RCC 7860 (cell line): ENCODE measurements at places on chromosomes 5 and 9.

DNA sequence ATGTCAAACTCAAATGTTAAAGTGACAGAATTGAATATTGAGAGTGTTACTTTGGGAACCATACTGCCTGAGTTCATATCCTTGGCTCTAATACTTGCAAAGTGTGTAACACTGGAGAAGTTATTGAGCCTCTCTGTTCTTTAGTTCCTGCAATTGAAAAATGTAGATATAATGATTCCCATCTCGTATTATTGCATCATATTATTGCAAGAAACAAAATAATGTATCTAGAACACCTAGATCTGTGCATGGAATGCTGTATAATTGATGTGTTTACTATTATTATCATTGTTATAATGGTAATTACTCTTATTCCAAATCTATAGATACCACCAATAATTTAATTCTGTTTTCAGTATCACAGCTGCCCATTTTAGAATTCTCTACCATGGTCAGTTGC, 310.3 kb downstream of the GABRG2 start:
- DNase-seq: no peak

DNA sequence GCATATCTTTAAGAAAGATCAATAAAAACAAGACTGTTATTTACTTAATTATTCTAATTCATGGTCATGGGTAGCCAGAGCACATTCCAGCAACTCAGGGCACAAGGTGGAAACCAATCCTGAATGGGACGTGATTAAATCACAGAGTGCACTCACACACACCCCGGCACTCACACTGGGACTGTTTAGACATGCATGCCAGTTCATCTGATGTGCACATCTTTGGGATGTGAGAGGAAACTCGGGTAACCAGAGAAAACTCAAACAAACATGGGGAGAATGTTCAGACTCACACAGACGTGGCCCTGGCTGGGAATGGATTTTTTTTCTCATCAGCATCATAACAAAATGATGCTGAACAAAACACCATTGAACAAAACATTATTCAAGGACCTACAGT, 29.4 kb downstream of the SMAD5 start:
- DNase-seq: no peak

DNA sequence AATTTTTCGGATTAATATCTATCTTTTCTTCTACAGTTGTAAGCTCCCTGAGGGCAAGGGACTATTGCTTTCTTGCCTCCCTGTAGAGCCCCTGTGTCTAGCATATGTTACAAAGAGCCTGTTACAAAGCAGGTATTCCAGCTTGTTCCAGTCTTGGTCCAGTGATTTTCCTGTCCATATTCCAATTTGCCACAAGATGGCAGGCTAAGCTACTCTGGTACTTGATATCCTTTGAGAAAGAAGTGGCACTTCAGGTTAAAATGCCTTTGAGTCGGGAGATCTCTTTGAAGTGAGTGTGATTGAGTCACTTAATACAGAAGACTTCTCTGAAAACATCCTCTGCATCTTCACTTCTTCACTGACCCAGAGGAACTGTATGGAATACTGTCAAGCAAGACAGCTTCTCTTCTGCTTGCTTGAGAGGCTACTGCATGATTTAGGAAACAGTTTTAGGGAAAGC, 24.5 kb downstream of the CAVIN4 start:
- peak; percentile 43 for DNase-seq

DNA sequence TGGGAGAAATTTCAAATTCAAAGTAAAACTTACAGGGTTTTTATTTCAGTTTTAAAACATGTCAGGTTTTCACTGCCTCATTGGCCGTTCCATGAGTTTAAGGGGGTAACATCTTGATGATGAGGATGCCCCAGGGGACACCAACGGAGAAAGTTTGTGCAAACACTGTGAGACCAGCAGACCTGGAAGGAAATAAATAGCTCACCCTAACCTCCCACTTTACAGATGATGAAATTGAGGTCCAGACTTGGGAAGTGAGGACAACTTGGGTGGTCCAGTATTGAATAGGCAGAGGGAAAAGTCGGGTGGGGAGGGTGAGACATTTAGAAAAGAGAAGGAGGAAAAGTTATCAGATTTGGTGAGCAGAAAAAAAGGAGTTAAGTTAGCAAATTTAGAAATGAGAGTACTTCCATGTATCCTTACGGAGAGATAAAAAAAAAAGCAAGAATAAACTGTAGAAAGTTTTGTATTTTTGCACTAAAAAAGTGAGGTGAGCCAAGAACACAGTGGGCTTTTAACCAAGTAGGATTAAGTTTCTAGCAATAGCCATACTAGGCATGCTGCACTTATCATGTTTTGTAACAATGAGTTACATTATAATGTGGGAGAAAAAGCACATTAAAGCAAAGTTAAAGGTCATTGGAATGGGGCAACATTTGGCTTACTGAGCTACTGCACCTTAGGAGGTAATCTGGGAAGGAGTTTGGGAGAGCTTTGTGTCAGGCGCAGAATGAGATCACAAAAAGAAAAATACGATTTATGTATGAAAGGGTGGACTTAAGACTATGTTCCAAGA, 125.1 kb downstream of the GAS1 start:
- DNase-seq: no peak

DNA sequence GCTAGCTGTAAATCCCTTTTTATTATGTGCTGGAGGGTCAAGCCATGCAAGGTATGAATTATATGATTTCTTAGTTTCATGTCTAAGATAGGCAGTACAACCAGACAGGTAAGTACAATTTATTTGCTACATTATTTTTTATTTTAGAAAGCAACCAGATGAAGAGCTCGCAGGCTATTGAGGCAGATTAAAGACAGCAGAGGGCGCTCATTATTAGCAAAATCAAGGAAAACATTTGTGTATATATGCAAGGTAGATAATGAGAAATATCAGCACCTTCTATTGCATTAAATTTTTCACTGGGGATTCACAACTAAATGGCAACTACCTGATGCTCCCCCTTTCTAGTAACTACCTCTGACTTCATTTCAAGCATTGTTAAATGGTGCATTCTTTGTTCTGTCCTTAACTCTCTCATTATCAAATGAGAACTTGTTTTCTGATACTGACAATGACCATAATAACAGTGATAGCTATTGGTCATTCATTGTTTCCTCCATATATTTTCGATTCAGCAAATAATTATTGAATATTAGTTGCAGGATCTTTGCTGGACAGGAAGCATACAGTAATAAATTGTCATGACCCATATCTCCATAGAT, 8.6 kb downstream of the SCGB3A2 start:
- no peak for DNase-seq
